Type B pancreatic cell (in vitro differentiated cells): ENCODE measurements at places on chromosomes 12 and 14. TPM values are rescaled to one million over a fixed set of nuclear protein-coding genes. Genes with fewer than 3 reads are reported as not detected.

Gene RNASE3
- not detected in 2 replicates for total RNA-seq

DNA sequence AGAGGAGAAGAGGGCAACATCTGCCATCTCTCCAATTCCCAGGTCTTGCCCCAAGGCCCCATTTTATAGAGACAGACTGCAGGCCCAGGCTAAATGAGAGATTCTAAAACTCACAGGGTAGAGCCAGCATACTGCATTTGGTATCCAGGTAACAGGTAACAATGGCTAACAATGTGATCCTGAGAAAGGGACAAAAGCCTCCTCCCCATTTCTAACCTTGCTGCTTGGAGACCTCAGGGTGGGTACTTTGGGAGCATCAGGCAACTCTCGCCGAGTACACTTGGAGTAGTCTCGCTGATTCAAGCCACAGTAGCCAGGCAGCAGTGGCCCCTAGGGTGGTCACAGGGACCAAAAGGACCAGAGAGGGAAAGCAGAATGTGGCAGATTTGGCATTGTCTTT, 162.6 kb upstream of the PLEKHA5 start:
- H3K36me3 ChIP-seq = no peaks in the 10 kb centered on the region
- H3K27ac ChIP-seq = no peak overlapping the region
- no peaks in the 10 kb centered on the region for H3K27me3 ChIP-seq
- peaks cover 14% of the 10 kb centered on the region for H3K4me1 ChIP-seq

- H3K36me3 ChIP-seq = peaks cover 3% of the 10 kb centered on the region
- peaks cover 13% of the 10 kb centered on the region for H3K27me3 ChIP-seq
- peaks cover 5% of the 10 kb centered on the region for H3K4me1 ChIP-seq
- no peak overlapping the region for H3K4me3 ChIP-seq
- no peak overlapping the region for H3K27ac ChIP-seq
These were observed 6.4 kb downstream of the PDE1B start for GRCh38 chr12:54555670-54556257.

DNA sequence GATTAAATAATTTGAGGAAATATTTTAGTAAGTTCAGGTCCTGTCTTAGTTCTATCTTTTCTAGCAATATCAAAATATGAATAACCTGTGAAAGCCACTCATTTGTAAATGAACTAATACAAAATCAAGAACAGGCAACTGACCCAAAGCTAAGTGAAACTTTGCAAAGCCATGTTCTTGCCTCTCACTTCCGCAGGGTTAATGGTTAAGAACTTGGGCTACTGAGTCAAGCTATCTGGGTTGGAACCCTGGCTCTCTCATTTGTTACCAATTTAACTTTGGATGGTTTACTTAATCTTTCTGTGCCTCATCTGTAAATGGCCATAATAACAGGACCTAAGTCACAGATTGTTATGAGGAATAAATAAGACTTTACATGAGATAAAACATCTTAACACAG, 2.8 kb downstream of the KIF21A start:
- H3K27me3 ChIP-seq = peaks cover 4% of the 10 kb centered on the region
- H3K4me3 ChIP-seq = no peak overlapping the region
- DNase-seq = no peak
- peaks cover 14% of the 10 kb centered on the region for H3K4me1 ChIP-seq
- no peaks in the 10 kb centered on the region for H3K36me3 ChIP-seq
- H3K27ac ChIP-seq = no peak overlapping the region

DNA sequence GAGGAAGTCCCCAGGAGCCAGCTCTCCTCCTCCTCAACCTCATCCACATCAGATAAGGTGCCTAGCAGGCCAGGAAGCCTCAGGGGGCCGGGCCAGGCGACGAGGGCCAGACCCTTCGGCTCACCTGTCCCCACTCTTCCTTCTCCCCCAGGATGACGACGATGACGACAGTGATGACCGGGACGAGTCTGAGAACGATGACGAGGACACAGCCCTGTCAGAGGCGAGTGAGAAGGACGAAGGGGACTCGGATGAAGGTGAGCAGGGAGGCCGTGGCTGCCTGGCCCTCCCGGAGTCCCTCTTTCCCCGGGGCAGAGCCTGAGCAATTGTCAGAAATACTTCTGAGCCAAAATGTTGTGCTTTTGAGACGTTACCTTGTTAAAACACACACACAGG, 13.8 kb downstream of the SETD1B start:
- no peak for DNase-seq
- no peak overlapping the region for H3K4me3 ChIP-seq
- peaks cover 11% of the 10 kb centered on the region for H3K36me3 ChIP-seq
- H3K4me1 ChIP-seq = peaks cover 9% of the 10 kb centered on the region
